ENCODE measurements at places on chromosomes 4 and X. TPM values are rescaled to one million over a fixed set of nuclear protein-coding genes. Genes with fewer than 3 reads are reported as not detected.

PDE5A gene
- 1.7 TPM for total RNA-seq

PHEX gene
- 0.37 TPM for total RNA-seq

ADGRG2 gene
- total RNA-seq = not detected

TRIM60 gene
- not detected for total RNA-seq

CCNA2 gene
- total RNA-seq = 24.7 TPM

ABCD1 gene
- total RNA-seq = 16.6 TPM

MGARP gene
- 0.68 TPM for total RNA-seq

RASGEF1B gene
- total RNA-seq = 0.33 TPM

KLHL5 gene
- 131 TPM for total RNA-seq

PDZD4 gene
- total RNA-seq = 0.68 TPM

XAGE1A gene
- total RNA-seq = not detected

P2RY4 gene
- total RNA-seq = not detected

GPC3 gene
- not detected for total RNA-seq

NEXMIF gene
- total RNA-seq = not detected

HTR2C gene
- total RNA-seq = not detected

GRXCR1 gene
- not detected for total RNA-seq

MID1 gene
- 63.8 TPM for total RNA-seq

ETDA gene
- total RNA-seq = not detected

- peak; percentile 72 for DNase-seq
Observed at GRCh38 chr4:144906181-144906925, 191.6 kb downstream of the ANAPC10 start.

- DNase-seq = no peak
Observed at GRCh38 chr4:108044951-108045686, 55.4 kb downstream of the HADH start.

DNA sequence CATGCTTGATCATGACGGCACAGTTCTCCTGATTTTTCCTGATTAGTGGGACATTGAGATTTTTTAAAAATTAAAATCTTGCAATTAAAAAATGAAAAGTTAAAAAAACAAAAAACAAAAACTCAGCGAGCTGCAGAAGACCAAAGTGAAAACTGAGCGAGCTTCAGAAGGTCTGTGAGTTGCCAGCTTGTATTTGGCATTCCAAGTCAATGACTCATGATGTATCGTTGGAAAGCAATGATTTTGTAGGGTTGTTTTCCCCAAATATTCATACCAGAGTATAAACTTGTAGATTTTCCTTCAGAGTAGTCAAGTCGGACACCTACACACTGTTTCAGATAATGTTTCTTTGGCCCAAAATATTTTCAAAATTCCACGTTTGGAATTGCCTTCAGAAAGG is 76.9 kb downstream of the LRRC66 start:
- DNase-seq = no peak

GRCh38 chrX:1215123-1215823 is 2.8 kb upstream of the CRLF2 start:
- no peak for DNase-seq

DNA sequence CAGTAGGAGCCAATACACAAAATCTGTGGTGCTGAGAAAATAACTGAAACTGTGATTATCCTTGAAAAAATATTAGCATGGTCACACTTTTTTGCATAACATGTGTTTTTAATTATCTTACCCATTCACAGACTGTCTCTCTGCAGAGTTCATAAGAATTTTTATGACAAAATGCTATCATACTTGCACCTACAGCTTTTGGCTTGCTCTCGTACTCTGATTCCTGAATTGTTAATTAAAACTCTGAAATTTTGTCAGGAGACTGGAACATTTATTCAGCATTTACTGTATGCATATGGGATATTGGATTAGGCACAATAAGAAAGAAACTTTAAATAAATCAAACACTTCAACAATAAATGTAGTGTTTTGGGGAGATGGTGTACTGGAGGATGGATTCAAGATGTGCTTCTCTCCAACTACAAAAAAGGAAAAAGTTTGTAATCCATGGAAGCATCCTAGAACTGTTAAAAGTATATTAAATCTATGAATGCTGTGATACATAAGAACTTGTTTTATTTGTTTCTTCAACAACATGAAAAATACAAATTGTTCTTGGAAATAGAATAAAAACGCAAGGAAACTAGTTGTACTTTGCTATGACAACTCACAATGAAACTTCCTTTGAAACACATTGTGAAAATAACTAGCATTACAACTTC is 260.5 kb downstream of the SPATA18 start:
- no peak for DNase-seq

- DNase-seq = peak; percentile 0
Observed at GRCh38 chrX:80765220-80765625, 44.5 kb downstream of the BRWD3 start.

- DNase-seq = no peak
Observed at GRCh38 chrX:13780868-13781427, 35.9 kb downstream of the GPM6B start.

- no peak for DNase-seq
Observed at GRCh38 chrX:31522760-31523159, 450.9 kb upstream of the FTHL17 start.

GRCh38 chrX:38233891-38234667 is 13.4 kb upstream of the SRPX start:
- peak; percentile 42 for DNase-seq

- DNase-seq = peak; percentile 79
Observed at GRCh38 chr4:106062452-106062875, 167.2 kb downstream of the NPNT start.

DNA sequence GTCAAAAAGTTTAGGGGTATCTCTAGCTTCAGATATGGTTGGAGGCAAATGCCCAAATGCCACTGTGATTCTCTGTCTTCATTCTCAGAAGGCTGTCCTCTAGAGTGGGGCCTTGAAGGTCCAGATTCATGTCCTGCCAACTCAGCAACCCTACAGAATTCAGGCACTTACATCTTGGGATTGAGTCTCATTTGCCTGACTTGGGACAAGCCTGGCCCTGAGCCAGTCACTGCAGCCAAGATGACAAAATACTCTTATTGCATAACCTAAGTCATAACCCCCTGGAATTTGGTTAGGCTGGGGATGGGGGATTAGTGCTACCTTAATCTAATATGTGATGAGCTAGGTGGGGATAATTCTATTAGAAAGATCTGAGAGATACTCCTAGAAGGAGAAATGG is 100.5 kb downstream of the AREG start:
- DNase-seq = peak; percentile 54

DNA sequence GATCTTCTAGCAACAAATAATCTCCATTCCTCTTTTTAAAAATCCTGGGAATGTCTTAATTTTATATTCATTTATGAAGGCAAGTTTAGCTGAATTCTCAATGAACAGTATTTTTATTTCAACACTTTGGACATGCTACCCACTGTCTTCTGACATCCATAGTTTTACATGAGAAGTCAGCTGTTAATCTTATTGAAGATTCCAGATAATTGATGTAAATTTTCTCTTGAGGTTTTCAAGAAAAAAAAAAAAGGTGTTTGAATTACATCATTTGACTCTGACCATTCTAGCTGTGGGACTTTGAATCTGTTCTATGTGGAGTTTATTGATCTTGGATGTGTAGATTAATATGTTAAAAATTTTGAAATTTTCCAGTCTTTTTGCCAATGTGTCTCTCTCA is 28.0 kb downstream of the PDHA2 start:
- no peak for DNase-seq

GRCh38 chrX:25175743-25176142 is 160.0 kb upstream of the ARX start:
- no peak for DNase-seq

DNA sequence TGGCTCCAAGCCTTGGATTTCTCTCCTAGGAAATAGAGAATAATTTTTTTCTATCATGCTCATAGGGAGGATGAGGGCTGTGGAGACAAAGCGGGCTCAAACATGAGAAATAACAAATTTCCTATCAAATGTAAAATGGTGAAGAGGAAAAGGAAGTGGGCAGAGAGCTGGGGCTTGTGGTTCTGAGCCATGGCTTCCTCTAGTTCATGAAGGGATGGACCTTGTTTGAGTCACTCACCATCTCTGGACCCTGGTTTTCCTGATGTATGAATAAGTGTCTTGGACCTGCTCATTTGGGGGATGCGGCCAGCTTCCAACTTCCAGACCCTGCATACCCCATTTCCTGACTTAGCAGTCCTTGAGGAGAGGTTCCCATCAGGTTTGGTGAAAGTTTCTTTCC is 63.0 kb downstream of the MSX1 start:
- DNase-seq = no peak

DNA sequence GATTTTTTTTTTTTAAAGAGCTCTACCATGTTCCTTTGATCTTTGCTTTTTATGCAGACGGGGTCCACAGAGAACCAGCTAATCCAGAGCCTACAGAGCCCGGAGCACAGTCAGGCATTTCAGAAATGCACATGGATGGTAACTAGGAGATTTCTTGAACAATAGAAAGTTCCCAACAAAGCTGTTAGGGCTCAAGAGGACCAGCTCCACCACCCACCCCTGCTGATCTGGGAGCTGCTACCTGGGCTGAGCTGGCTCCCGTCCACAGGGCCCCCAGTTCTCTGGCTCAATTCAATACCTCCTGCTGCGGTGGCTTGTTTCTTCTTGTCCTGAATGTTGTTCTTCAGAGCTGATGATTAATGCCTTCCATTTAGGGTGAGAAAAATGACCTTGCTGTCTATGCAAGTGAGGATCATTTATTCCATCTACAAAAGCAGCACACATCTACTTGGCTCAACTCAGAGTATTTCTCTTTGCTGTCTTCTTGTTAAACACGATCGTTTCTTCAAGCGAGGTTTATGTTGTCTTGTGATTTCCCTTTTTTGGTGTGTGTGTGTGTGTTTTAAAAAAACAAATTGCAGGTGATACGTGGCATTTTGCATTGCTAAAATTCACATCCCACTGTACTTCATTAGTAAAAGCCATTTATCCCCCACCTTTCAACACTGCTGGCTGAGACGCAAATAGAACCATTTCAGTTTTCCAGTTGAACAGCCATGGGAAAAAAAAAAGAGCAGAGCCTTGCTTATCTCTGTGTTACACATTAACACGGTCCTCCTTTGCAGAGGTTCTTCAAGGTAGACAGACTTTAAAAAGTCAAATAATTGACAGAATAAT is 31.3 kb downstream of the IGFBP7 start:
- DNase-seq = peak; percentile 68

GRCh38 chr4:128796934-128797333 is 12.6 kb upstream of the JADE1 start:
- no peak for DNase-seq

- DNase-seq = no peak
Observed at GRCh38 chr4:24130637-24131036, 240.8 kb upstream of the PPARGC1A start.

GRCh38 chr4:61994036-61994435 is 793.9 kb downstream of the ADGRL3 start:
- DNase-seq = no peak

DNA sequence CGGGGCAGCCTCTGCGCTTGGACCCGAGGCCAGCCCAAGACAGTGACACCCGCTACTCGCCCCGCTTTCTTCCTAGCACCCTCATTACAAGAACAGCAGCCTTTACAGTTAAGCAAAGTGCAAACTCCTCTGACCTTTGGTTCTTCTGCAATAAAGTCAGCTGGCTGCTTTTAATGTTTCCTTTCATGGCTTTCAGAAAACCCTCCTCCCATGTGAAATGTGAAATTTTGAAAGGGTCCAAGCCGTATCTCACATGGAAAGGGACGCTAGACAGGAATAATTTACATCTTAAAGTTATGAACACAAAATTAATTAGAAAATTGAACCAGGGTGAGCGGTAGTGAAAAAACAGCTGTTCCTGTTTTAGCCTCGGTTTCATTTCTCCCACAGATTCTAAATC is 520.1 kb upstream of the FRG1 start:
- no peak for DNase-seq

DNA sequence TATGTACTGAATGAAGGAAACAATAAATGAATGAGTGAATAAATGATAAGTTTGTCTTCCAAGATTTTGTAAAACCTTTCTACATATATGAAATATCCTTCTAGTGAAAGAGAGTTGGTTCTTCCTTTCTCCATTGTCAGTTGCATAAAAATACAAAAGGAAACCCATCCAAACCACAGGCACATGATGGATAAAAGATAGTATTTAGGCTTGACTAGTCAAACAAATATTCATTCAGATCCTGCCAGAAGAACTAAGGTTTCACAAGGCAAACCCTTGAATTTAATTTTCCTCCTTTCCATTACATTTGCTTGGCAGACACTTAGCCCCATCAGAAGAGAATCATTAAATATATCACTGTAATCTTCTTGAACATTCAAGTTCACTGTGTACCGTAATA is 208.4 kb downstream of the COL25A1 start:
- DNase-seq = no peak

DNA sequence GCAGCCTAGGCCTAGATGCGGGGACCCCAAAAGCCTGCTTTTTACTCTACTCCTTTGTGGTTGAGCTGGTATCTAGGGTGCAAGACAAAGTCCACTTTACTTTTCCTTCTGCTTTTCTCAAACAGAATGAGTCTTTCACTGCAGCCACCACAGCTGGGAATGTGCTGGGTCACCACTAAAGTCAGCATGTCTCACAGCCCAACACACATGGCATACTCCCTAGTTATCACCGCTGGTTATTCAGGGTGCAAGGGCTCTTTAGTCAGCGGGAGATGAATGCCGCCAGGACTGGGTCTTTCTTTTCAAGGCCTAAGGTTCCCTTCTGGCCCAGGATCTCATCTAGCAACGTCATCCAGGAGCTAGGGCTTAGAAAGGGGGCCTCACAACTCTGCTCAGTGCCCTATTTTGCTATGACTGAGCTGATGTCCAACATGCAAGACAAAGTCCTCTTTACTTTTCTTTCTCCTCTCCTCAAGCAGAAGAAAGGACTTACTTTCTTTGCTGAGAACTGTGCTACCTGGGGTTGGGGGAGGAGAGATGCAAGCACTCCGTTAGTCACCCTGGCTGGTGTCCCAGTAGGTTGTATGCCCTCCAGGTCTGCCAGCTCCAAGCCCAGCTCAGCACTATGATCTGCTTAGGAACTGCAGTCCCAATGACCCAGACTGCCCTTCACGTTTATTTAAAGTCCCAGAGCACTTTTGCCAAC is 22.9 kb upstream of the STPG2 start:
- DNase-seq = no peak

DNA sequence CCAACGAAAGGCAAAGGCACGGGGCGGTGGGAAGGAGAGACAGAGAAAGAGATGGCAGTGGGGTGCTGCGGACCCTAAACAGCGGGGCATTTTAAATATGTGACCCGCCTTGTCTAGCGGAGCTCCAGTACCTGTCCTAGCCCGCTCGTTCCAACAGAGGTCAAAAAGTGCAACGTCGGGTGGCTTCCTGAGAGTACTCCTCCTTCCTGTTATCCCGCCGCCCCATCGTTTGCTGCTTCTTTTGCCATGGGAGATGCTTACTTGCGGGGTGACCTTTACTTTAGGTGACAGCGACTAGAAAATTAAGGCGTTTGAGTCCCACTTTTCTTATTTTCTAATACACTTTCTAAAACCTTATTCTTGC is 735 bp downstream of the NRK start:
- no peak for DNase-seq

- no peak for DNase-seq
Observed at GRCh38 chr4:151700566-151701316, 60.1 kb downstream of the GATB start.

- no peak for DNase-seq
Observed at GRCh38 chr4:6206771-6207290, 6.5 kb upstream of the JAKMIP1 start.

- DNase-seq = no peak
Observed at GRCh38 chrX:103101299-103102042, 8.5 kb upstream of the NXF3 start.

All from dermis blood vessel endothelial cell (primary cell).